Kidney (tissue), 22 donors: ENCODE measurements at places on chromosomes 16 and 17.
A peak's percentile ranks its signal among the peaks of the same experiment; 100 is the strongest.

- no peak overlapping the region for H3K4me3 ChIP-seq
- peak; percentile 77 for DNase-seq
- H3K4me1 ChIP-seq: no peaks in the 10 kb centered on the region
- no peaks in the 10 kb centered on the region for H3K36me3 ChIP-seq
Measured at GRCh38 chr16:14405611-14406537, 224.2 kb downstream of the PARN start.

GRCh38 chr16:82062645-82063058, 27.6 kb downstream of the HSD17B2 start:
- H3K27me3 ChIP-seq: no peaks in the 10 kb centered on the region
- H3K27ac ChIP-seq: no peak overlapping the region
- H3K36me3 ChIP-seq: no peaks in the 10 kb centered on the region
- H3K4me1 ChIP-seq: no peaks in the 10 kb centered on the region

GRCh38 chr17:43754947-43755346, 3.6 kb downstream of the SOST start:
- no peaks in the 10 kb centered on the region for H3K27me3 ChIP-seq
- H3K36me3 ChIP-seq: no peaks in the 10 kb centered on the region
- H3K27ac ChIP-seq: no peak overlapping the region
- H3K4me3 ChIP-seq: no peak overlapping the region

DNA sequence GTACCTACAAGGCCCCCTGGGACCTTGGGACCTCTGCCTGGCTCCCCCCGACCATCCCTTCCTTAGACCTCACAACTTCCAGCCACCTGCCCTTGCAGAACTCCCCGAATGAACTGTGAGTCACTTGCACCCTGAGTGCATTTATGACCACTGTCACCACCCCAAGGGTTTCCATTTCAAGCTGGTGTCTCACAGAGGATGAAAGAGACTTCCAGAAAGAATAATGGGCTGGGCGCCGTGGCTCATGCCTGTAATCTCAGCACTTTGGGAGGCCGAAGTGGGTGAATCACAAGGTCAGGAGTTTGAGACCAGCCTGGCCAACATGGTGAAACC, 124.5 kb upstream of the CIBAR2 start:
- no peaks in the 10 kb centered on the region for H3K27me3 ChIP-seq
- H3K4me1 ChIP-seq: no peaks in the 10 kb centered on the region
- no peak overlapping the region for H3K4me3 ChIP-seq
- H3K36me3 ChIP-seq: no peaks in the 10 kb centered on the region
- no peak for DNase-seq

DNA sequence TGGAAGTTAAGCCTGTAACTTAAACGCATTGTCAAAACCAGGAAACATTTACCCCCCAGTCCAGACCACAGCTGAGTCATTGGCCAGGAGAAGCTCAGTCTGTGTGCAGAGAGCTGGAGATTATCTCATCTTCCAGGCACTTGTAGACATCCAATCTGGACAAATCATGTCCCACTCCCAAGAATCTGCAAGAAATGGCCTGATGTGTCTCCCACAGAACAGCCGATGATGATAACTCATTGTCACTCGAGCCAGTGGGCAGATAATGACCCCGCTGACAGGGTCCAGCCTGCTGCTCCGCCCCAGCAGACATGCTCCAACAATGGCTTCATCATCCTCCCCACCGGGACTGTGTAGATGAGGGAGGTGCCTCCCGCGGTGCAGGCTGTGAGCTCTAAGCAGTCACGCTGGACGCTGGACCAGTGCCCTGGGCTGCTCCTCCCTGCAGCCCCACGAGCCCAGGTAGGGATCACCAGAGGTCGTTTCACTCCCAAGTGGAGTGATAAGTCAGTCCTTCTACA, 322.5 kb downstream of the C16orf95 start:
- no peak overlapping the region for H3K27ac ChIP-seq
- no peaks in the 10 kb centered on the region for H3K4me1 ChIP-seq
- H3K4me3 ChIP-seq: no peak overlapping the region

- peak overlapping the region; percentile 2 for H3K27ac ChIP-seq
- no peak for DNase-seq
- no peaks in the 10 kb centered on the region for H3K4me1 ChIP-seq
- H3K36me3 ChIP-seq: no peaks in the 10 kb centered on the region
- no peaks in the 10 kb centered on the region for H3K27me3 ChIP-seq
- H3K4me3 ChIP-seq: peak overlapping the region; percentile 42
Measured at GRCh38 chr17:64390044-64390443, 616 bp downstream of the PECAM1 start.

GRCh38 chr17:67283731-67284516, 38.9 kb upstream of the HELZ start:
- no peaks in the 10 kb centered on the region for H3K27me3 ChIP-seq
- H3K4me1 ChIP-seq: no peaks in the 10 kb centered on the region
- DNase-seq: no peak
